ENCODE measurements at places on chromosomes 5 and 9.

DNA sequence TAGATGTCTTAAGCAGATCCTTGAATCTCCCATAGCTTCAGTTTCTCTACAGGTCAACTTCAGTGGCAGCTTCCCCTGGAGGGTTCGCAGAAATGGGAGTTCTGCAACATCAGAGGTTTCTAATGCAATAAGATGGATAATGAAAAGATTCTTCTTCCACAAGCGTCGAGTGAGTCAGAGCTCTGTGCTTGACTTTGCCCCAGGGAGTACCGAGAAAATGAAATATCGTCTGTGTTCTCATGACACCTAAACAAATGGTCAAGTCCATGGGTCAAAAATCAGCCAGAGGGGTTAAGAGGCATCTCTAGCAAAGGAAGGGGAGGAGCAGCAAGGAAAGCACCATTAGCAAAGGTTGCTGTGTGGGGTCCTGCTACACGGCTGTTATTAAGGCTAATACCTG is 3.2 kb upstream of the ADRA1B start:
- DNase-seq: peak; percentile 51

- DNase-seq: no peak
These were observed 46.4 kb upstream of the PLIN2 start for GRCh38 chr9:19173598-19174125.

DNA sequence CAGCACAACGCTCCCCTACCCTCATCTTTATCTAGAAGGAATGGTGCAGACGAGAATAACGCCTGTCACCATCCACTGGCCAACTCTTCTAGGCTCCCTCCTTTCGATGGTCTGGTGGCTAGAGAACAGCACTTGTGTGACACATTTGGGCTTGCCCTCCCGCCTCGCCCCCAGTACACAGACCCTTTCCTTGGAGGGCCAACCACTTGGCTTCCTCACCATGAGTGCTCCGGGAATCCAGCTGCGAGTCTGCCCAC is 1.4 kb downstream of the GNAQ start:
- DNase-seq: peak; percentile 34

DNA sequence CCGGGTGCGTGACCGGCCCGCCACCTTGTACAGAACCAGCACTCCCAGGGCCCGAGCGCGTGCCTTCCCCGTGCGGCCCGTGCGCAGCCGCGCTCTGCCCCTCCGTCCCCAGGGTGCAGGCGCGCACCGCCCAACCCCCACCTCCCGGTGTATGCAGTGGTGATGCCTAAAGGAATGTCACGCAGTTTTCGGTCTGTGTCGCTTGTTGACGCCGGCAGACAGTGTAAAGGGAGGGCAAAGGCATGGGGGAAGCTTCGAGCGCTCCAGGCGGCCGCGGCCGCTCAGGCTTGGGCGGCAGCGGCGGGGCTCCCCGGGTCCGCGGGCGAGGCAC is 1.3 kb downstream of the LRRC26 start:
- no peak for DNase-seq

DNA sequence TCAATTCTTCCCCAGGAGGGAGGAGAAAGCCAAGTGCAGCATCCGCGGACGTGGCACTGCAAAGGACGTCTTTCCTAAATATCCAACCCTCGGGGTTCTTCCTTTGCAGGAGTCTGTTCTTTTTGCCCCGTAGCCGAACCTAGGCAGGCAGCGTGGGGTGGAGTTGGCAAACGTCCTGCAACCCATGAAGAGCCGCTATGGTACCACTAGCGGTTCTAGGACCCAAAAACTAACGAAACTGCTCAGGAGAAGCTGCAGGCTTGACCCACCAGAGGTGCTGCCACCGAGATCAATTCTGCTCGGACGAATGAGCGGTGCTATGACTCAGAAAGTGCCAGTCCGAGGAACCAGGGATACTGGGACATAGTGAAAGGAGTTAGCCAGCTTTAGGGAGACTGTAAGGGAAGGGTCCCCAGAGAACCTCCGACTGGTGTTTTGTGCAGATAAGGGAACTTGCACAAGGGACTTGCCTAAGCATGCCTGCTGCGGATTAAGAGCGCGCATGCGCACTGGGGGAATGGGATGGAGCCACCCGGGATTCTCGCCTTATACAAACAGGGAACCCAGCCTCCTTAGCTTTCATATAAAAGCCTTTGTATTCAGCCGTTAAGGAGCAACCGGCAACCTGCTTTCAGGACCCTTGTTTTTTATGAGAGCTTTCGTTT is 32.7 kb downstream of the ANXA2R start:
- peak; percentile 87 for DNase-seq

DNA sequence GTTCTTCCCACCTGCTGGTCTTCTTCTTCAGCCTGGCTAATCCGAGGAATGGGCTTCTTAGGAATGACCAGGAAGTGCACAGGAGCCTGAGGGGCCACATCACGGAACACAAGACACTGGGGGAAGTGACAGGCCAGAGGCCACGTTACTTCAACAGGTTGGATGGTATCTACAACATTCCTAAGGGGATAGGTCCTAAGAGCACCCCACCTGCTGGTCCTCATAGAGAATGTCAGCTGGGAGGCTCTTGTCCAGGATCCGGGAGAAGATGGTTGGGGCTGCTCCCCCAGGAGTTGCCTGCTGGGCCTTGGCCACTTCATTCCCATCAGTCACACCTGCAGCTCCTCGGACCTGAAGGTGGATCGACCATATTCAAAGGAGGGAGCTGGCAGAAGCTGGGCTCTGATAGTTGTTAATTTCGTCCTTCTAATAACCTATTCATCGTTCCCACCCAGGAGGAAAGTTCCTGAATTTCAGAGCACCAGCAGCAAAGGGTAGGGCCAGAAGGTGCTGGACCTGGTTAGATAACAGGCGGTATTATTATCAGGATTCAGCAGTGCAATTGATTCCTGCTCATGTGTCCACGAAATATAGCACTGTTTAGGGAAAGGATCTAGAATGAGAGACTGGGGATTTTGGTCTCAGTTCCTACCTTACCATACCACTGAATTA is 1.3 kb downstream of the HINT2 start:
- peak; percentile 35 for DNase-seq

- DNase-seq: peak; percentile 29
These were observed 244.8 kb upstream of the MPDZ start for GRCh38 chr9:13524245-13524644.
